ENCODE measurements at places on chromosomes 2 and 18. TPM values are rescaled to one million over a fixed set of nuclear protein-coding genes. Genes with fewer than 3 reads are reported as not detected.

GRCh38 chr2:152580714-152581113, 136.5 kb downstream of the PRPF40A start:
- ATAC-seq, result no peak

DNA sequence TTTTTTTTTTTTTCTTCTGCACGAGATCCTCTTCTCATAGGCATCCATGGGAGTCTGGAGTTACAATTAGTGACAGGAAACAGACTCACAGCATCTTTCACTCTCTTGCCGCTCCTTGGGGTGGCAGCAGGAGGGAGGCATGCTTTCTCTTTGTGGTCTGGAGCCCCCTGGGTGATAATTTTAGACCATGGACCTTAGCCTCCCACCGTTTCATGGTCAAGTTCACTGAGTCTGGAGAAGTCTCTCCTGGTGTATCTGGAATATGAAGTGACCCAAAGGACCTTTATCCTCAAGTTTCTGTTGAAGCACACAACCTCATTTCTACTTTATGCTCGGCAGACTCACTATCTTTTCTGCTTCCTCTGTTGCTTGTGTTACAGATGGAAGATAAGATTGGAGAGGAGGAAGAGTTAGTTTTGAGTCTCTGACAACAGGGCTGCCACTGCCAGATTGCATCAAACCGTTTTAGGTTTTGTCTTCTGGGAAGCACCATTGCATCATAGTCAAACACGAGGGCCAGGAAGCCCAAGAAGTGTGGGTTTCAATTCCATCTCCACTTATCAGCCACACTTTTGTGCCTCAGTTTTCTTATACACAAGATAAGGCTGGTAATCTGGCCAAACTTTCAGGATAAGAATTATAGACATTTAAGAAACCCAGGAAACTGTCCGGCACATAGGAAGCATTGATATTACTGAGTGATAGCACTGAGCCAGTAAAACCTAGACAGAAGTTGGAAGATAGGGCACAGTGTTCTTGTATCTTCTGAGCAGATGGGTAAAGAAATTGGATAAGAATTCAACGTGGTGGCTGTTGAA, 62.3 kb downstream of the ADCYAP1 start:
- no peak for ATAC-seq

GRCh38 chr2:127597046-127597983, 48.6 kb upstream of the GPR17 start:
- no peak for ATAC-seq

DNA sequence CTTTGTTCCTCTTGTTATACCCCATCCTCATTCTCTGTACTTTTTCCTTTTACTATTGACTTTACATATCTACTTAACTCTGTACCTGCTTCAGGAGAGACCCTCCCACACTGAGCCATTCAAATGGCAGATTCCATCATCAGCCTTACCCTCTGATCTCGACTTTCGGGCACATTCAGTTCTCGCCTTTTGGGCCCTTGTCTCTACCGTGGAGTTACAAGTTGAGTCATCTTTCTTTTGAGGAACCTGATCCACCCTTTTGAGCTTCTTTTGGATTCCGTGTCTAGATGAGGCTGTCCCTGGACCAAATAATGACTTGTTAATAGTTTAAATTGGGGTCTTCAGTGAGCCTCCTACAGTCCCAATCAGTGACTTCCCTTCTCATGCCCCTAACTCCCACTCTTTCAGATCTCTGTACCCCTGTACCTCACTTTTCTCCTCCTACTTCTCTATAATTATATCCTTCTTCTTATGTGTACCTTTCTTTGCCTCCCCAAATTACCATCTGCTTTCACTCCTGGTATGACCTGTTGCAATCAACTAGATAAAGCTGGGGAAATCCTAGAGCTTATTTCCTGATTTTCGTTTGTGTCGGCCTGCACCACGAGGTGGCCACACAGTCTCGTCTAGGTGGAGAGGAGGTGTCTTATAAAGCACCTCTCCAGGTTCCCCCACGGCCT, 17.2 kb downstream of the SP110 start:
- no peak for ATAC-seq

GRCh38 chr2:83386549-83386948, 1072.5 kb downstream of the SUCLG1 start:
- no peak for ATAC-seq

GRCh38 chr2:127721978-127722355, 20.7 kb downstream of the SFT2D3 start:
- no peak for ATAC-seq

GRCh38 chr18:23126376-23127056, 8.8 kb upstream of the CABLES1 start:
- ATAC-seq, result no peak

SP5 gene
- total RNA-seq, result 0.92 TPM

NPHP1 gene
- total RNA-seq, result 8.2 TPM

SP140 gene
- not detected for total RNA-seq

All from gastroesophageal sphincter (tissue), 4 donors.